ENCODE measurements at places on chromosomes 6 and 20. TPM values are rescaled to one million over a fixed set of nuclear protein-coding genes. Genes with fewer than 3 reads are reported as not detected.

SIRPB1 gene
- 0.73 TPM for total RNA-seq

SLC17A3 gene
- not detected for total RNA-seq

TNFRSF6B gene
- total RNA-seq, result 0.82 TPM

BNIP5 gene
- total RNA-seq, result not detected

CAP2 gene
- total RNA-seq, result 13.8 TPM

FOXF2 gene
- total RNA-seq, result 2.4 TPM

SLC35D3 gene
- 0.36 TPM for total RNA-seq

DNA sequence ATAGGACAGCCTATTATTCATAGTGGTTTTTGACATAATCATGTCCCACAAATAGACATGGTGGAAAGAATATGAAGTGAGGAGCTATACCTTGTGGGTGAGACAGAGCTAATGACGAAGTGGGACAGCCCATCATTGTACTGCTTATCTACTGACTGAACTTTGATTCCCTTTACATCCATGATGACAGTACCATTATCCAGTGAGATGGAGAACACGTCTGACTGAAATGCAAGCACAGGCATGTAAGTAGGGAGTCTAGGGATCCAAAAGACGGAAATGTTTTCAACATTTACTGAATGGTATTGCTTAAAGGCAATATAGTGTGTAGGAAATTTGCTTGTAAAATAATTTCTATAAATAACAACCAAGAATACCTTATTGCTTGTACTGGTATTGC, 43.5 kb downstream of the FAM229B start:
- no peak for DNase-seq

DNA sequence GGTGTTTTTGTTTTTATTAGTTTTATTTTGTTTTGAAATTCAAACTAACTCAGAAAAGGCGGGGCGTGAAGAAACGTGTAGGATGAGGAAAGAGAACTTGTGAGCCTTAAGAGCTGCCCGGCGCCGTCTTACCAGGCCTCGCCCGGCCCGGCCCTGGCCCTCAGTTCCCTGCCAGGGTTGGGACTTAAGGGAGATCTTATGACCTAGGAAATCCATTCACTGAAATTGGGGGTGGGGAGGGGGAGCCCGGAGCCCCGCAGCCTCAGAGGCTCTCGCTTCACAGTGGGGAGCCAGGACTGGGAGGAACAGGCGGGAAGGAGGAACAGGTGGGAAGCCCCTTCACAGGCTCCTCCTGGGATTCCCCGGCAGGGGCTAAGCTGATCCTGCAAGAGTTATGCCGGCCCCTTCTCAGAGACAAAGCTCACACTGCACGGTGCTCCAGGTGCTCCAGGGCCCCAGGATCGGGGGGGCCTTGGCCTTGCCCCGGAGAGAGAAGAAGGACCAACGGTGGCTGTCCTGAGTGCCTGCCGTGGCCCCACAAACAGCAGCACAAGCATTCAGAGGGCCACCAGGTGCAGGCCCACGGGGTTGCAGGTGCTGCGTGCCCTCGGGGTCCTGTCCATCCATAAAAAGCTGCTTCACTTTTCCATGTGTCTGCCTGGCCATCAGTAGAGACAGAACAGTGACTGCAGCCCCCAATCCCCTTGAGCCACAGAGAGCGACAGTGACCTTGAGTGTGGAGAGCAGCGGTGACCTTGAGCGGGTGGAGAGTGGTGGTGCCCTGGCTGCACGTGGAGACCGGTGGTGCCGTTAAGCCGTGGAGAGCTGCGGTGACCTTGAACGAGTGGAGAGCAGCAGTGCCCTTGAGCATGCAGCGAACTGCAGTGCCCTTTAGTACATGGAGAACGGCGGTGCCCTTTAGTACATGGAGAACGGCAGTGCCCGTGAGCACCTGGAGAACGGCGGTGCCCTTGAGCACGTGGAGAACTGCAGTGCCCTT, 152.7 kb downstream of the DLL1 start:
- DNase-seq, result no peak

GRCh38 chr6:166395351-166395750, 12.6 kb upstream of the MPC1 start:
- no peak for DNase-seq

DNA sequence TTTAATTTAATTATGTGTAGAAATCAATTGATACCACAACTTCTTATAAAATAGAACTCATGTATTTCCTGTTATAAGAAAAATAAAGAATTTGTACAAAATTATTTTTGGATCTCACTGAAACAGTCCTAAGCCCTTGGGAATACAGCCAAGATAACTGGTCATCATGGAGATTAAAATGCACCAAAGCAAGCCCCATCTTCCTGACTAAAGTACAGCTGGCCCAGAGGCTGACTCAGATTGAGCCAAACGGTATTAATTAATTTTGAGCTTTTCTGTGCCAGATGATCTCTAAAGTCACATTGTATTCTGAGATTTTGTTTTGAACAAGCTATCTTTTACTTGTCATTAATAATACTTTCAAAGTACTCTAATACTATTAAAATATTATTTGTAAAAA, 978.5 kb downstream of the TBC1D32 start:
- DNase-seq, result no peak

DNA sequence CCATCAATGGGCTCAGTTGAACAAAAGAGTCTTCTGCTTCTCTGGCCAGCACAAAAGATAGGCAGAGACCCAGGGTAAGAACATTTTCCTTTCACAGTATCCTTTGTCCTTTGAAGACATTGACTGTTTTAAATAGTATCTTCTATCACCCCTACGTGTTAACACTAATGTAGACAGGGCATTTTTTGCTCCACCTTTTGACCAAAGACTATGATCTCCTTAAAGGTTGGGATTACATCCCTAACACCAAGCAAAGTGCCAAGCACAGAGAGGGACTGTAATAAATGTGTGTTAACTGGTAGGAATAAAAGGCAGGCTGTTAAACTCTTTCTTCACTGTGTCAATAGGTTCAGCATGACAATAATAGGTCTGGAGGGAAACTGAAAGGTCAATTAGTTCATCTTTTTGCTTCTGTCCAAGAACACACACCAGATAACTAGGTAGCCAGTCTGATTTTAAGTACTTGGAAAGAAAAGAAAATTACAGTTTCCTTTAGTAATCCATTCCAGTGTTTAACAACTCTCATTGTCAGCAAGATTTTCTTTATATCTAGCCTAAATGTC, 63.6 kb upstream of the NOX3 start:
- DNase-seq, result no peak

- no peak for DNase-seq
Observed at GRCh38 chr6:148138573-148138972, 204.1 kb upstream of the SASH1 start.

DNA sequence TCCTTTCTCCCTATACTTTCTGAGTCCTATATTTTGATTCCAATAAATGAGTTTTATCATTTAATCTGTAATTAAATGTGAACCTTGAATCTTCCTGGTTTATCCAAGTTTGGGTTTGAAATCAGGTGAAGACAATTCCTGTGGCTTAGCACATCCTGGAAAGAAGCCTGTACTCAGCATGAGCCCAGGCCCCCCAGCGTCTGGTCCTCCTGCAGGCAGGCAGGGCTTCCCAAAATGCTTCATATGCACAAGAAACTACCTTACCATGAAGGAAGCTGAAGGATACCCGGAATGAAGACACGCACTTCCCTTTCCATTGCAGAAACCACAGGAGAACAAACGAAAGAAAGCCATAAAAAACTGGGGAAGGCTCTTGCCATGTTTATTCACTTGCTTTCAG, 157.4 kb upstream of the PDE10A start:
- DNase-seq, result no peak

DNA sequence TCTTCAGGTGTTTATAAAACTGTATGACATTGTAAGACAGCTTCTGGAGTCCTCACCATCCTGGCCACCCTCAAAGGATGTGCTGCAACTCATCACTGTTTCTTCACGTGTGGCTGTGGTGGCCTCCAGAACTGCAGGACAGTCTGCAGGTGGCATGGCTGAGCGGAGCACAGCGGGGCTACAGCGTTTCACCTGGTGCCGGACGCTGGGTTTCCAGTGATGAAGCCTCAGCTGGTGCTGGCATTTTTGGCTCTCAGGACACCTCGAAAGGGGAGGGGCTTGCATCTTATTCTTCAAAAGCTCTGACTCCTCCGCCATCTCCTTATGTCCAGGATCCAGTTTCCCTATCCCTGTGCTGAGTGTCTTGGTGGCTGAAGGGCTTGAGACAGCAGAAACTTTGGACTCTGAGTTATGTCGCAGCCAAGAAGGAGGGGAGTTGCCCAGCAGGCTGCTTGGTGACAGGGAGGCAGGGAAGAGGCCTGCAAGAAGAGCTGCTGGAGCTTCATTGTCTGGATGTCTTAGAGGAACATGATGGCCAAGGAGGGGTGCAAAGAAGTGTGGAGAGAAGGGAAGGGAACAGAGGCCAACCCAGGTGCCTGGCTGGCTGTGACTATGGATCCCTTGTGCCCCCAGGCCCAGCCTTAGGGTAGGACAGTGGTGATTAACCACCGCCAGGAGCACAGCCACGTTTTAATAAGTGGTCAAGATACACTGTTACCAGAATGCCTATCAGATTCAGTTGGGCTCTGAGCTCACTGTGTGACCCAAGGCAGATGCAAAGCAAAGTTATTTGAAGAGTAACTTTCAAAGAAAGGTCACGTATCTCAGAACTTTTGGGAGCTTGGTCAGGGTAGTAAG, 58.7 kb downstream of the GTF2H5 start:
- DNase-seq, result no peak

DNA sequence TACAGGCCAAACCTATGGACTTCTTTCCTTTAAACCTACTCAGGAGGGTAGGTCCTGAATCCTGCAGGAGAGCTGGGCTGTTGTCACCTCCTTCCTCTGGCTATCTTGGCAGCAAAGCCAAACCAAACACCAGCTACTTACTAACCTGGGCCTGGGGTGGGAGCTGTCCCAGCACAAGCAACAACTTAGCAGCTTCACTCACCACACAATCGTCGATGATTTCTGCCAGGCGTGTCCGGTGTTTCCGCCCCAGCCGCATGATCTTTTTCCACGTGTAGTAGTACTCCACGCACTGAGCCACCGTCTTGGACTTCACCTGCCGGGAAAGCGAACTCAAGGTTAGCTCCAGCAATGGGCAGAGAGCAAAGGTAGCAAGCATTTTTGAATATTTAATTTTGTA, 25.4 kb upstream of the MRPS10 start:
- DNase-seq, result no peak

DNA sequence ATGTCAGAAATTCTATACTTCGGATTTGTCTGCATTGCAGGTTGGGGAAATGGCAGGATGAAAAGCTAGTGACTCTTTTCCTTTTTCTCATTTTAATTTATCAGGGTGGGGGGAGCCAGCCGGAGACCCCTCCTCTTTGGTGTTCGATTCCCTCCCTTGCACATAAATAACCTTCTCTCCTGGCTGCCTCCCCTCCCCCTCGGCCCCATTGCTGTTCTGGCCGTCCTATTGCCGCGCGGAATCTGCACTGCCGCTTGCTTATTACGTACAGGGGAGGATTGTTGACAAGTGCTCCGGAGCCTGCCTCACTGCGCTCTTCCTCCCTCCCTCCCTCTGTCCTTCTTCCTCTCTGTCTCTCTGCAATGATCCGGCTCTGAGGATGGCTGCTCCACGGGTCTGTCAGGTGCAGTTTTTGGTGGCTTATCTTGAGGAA, 154.7 kb downstream of the JARID2 start:
- DNase-seq, result peak; percentile 79

- no peak for DNase-seq
Observed at GRCh38 chr20:60214901-60215815, 256.9 kb downstream of the CDH26 start.

DNA sequence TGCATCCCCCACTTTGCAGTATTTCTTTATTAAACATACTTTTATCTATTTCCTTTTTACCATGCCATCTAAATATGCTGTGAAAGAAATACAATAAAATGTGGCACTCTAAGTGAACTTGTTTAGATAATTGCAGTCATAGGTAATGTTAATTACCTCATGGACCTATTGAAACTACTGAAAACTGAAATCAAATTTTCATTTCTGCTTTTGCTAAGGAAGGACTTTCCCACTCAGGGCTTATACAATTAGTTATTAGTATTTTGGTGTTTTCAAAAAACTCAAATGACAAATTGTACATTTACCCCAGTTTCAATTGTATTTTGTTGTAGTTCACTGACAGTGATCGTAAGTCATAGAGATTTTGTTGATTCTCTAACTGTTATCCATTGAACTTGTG, 88.4 kb downstream of the ID4 start:
- DNase-seq, result no peak

DNA sequence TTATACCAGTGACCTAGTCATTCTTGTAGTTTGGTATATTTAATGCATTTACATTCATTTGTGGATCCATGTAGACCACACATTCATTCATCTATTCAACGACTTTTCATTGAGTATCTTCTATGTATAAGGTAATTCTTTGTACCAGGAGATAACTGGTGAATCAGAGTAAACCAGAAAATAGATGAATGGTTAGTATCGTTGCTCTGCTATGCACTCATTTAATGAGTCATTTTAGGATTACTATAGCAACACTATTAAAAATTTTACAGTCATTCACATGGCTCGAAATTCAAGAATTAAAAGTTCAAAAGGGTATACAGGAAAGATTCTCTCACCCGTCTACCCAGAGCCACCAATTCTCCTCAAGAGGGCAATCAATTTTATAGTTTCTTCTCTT, 26.8 kb downstream of the DOK5 start:
- DNase-seq, result no peak

- DNase-seq, result no peak
Observed at GRCh38 chr6:116156405-116157326, 30.7 kb upstream of the COL10A1 start.

- DNase-seq, result no peak
Observed at GRCh38 chr20:8342391-8342790, 210.3 kb downstream of the PLCB1 start.

- no peak for DNase-seq
Observed at GRCh38 chr6:7042056-7042653, 65.6 kb upstream of the RREB1 start.

DNA sequence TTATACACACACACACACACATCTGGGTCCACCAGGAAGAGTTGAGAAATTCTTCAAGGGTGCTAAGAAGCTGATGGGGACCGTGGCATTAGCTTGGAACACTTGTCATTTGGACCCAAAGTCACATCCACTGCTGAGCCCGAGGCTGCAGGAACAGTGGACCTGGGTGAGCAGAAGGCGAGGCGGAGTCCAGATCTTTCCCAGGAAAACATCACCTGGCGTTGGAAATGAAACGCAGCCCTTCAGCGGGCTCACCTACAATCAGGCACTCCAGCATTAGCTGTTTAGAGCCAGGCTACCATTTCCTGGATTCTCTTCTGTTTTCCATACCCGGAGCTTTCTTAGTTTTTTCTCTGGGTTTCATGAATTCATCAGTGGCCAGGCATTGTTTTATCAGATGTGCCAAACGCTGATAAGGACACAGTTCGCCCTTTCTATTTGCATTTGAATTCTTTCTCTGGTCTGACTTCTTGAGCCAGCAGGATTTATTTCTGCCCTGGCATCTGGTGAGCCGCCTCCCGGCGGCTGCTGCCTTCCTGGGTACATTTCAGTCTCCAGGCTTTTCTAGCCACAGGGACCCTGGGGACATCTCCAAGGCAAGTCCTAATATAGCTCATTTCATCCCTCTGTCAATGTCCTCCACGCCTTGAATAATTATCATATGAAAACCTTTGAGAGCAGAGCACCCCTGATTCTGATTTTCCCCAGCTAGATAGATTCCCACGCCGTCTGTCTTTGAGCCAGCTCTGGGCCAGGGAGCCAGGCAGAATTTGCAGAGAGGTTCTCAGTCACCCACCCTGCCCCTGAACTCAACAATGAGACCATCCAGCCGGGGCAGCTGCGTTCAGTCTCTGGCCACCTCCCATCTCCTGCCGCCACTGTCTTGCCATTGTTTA, 170.9 kb downstream of the TTLL2 start:
- peak; percentile 27 for DNase-seq

- DNase-seq, result no peak
Observed at GRCh38 chr6:166928644-166929541, 27.5 kb downstream of the RNASET2 start.

All from cerebellum (tissue), 4 donors.